ENCODE measurements at places on chromosomes 1 and 21. TPM values are rescaled to one million over a fixed set of nuclear protein-coding genes. Genes with fewer than 3 reads are reported as not detected.

DNA sequence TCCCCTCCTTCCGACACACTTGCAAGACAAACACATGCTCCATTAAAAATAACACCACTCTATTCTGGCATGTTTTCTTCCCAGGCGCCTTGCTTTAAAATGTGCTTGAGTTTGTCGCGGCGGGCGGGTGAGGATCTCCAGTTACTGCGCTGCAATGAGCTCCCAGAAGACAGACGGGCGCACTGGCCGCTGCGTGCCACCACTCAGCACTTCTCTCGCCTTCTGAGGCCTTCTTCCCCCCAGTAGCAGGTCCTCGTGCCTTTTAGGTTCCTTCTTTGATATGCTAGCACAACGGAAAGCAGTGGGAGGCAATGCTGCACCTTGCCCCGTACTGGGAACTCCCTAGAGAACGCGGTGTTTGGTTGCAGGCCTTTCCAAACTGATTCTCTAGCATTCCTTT is 279.5 kb upstream of the NR5A2 start:
- DNase-seq = no peak
- no peak overlapping the region for H3K4me3 ChIP-seq
- no peaks in the 10 kb centered on the region for H3K36me3 ChIP-seq
- peaks cover 18% of the 10 kb centered on the region for H3K27me3 ChIP-seq
- no peaks in the 10 kb centered on the region for H3K4me1 ChIP-seq

- no peaks in the 10 kb centered on the region for H3K27me3 ChIP-seq
- peak overlapping the region; percentile 34 for H3K27ac ChIP-seq
- peaks cover 5% of the 10 kb centered on the region for H3K36me3 ChIP-seq
- no peak overlapping the region for H3K4me3 ChIP-seq
- peak; percentile 34 for DNase-seq
- H3K4me1 ChIP-seq = peaks cover 10% of the 10 kb centered on the region
These were observed 70.3 kb downstream of the SERINC2 start for GRCh38 chr1:31483012-31483946.

- no peaks in the 10 kb centered on the region for H3K4me1 ChIP-seq
- no peak overlapping the region for H3K27ac ChIP-seq
- no peak for DNase-seq
- no peaks in the 10 kb centered on the region for H3K36me3 ChIP-seq
- no peak overlapping the region for H3K4me3 ChIP-seq
These were observed 129.7 kb upstream of the ADGRL2 start for GRCh38 chr1:81671038-81671437.

DNA sequence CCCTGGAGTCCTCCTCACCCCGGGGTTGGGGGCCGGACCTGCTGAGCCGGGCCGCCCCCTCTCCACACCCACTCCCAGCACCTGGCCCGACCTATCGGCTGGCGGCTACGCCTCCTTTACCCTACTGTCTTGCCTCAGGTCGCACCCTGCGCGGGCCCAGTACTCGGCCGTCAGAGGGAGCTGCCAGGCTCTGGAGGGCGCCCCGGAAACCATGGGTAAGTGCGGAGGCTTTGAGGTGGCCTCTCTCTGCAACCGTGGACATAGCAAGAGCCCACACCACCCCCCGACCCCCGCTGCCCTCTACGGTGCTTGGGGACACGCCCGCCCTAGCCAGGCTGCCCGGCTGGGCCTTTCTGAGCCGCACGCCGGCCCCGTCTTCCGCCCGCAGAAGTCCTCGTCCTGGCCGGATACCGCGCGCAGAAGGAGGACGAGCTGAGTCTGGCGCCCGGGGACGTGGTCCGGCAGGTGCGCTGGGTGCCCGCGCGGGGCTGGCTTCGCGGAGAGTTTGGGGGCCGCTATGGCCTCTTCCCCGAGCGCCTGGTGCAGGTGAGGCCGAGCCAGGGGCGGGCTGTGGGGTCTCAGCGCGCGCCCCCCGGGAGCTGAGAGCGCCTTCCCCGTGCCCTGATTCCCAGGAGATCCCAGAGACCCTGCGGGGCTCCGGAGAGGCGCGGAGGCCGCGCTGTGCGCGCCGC is at the start of gene SH3D21:
TSS of gene SH3D21 (plus strand) at position 159 of the 692 bp plus-strand sequence. CDS start at position 212, 53 bp downstream.
- no peaks in the 10 kb centered on the region for H3K27me3 ChIP-seq
- peak within 1 kb of the TSS; percentile 75 for H3K27ac ChIP-seq
- DNase-seq = peak; percentile 39
- peaks cover 20% of the 10 kb centered on the region for H3K4me1 ChIP-seq
- peaks cover 4% of the 10 kb centered on the region for H3K36me3 ChIP-seq

DNA sequence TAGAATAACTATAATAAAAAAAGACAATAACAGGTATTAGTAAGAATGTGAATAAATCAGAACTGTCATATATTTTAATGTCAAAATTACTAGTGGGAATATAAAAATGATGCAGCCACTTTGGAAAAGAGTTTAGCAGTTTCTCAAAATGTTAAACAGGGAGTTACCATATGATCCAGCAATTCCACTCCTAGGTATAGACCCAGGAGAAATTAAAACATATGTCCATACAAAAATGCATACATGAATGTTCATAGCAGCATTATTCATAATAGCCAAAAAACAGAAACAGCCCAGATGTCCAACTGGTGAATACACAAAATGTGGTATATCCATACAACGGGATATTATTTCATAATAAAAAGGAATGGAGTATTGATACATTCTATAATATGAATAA is 71.6 kb downstream of the NVL start:
- H3K27ac ChIP-seq = no peak overlapping the region
- no peak overlapping the region for H3K4me3 ChIP-seq
- H3K36me3 ChIP-seq = no peaks in the 10 kb centered on the region
- peaks cover 6% of the 10 kb centered on the region for H3K4me1 ChIP-seq

DNA sequence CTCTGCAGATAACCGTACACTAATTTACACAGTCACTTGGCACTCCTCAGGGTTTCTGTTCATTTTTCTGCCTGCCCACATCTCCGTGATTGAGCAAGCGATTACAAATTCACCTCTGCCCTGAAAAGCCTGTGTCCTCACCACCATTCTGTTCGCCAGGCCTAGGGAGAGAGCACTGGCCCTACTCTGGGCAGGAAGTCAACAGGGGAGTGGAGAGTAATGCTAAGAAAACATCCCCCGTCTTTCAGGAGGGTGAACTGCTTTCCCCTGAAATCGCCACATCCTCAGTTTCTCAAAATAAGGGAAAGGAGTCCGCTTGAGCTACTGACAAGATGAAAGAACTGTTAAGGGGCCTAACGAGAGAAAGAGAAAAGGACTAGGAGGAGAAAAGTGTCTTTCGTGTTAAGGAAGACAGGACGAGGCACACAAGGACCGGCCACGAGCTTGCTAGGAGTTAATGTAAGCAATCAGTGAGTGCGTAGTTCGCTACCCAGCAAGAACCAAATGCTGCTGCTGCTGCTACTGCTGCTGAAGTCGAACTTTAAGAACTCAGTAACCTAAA is 632 bp downstream of the PEX19 start:
- DNase-seq = no peak
- H3K36me3 ChIP-seq = peaks cover 8% of the 10 kb centered on the region
- peak overlapping the region; percentile 92 for H3K27ac ChIP-seq
- peak overlapping the region; percentile 95 for H3K4me3 ChIP-seq
- H3K4me1 ChIP-seq = peaks cover 23% of the 10 kb centered on the region
- H3K27me3 ChIP-seq = no peaks in the 10 kb centered on the region

- no peak overlapping the region for H3K27ac ChIP-seq
- peaks cover 14% of the 10 kb centered on the region for H3K4me1 ChIP-seq
- DNase-seq = no peak
- no peak overlapping the region for H3K4me3 ChIP-seq
These were observed 350.0 kb upstream of the RUNX1 start for GRCh38 chr21:35399002-35399530.

- peaks cover 2% of the 10 kb centered on the region for H3K36me3 ChIP-seq
- H3K4me3 ChIP-seq = no peak overlapping the region
- no peaks in the 10 kb centered on the region for H3K27me3 ChIP-seq
- H3K27ac ChIP-seq = no peak overlapping the region
- H3K4me1 ChIP-seq = peaks cover 5% of the 10 kb centered on the region
These were observed 201.0 kb downstream of the USH2A start for GRCh38 chr1:216222288-216222687.

GRCh38 chr1:5713101-5714010 is 278.9 kb downstream of the NPHP4 start:
- H3K36me3 ChIP-seq = no peaks in the 10 kb centered on the region
- no peak overlapping the region for H3K27ac ChIP-seq
- no peak for DNase-seq
- H3K27me3 ChIP-seq = no peaks in the 10 kb centered on the region
- peak overlapping the region; percentile 65 for H3K4me3 ChIP-seq

Gene DPYD
- 13.9 TPM for polyA plus RNA-seq

Gene BLACAT1
- not detected for polyA plus RNA-seq

Gene VANGL1
- 0.16 TPM for polyA plus RNA-seq

Data from naive B cell (primary cell).